8988T (cell line): ENCODE measurements at places on chromosomes 16 and 17.
A peak's percentile ranks its signal among the peaks of the same experiment; 100 is the strongest.

DNA sequence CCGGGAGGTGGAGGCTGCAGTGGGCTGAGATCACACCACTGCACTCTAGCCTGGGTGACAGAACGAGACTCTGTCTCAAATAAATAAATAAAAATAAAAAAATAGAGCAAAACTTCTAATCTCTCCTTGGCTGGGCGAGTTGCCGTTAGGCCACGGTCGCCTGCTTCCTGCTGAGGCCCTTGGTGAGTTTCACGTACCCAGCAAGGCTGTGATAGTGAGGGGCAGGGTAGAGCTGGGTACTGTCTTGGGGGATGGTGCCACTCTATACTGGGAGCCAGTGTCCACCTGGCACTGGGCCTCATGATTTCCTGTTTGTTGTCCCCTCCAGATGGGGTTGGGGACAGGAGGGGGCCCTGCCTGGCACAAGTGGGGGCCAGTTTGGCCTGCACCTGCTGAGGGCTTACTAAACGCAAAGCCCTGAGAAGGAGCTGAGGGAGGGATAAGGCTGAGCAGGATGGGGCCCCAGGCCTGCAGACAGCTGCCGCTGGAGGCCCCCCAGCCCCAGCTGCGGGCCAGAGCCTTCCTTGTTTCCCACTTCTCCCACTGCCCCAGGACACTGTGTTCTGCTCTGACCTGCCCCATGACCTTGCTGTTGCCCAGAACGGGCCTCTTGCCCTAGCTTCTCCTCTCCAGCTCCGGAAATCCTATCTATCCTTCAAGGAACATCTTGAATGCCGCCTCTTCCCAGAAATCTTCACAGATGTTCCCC is 25.4 kb downstream of the GJD3 start:
- DNase-seq, result no peak

DNA sequence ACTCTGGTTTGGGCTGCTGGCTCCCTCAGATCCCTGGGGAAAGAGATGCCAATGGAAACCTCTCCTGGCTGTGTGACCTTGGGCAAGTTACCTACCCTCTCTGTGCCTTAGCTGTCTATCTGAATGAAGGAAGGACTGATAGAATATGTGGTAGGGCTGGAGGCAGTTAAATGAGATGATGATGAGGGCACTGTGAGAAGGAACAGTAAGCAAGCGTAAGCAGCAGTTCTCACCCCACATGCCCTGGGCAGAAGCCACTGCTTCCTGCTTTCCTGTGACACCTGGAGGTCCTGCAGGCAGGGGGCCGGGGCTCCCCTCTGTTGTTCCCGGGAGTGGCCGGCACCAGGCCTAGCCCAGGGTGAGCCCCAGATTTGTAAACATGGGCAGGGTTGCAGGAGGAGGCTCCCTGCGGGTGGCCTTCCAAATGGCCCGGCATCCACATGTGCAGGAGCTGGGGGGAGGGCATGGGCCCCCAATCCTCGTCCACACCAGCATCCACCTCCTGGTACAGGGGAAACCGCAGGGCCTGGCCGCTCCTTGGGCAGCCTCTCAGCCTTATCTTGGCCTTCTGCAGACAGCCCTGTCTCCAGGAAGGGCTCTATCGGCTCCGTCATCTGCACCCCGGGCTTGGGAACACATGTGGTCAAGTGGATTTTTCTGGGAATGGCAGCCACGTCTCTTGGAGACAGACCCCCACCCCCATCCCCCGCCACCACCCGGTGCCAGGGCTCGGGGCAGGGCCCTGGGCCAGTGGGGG is 235.6 kb upstream of the GSE1 start:
- DNase-seq, result no peak

DNA sequence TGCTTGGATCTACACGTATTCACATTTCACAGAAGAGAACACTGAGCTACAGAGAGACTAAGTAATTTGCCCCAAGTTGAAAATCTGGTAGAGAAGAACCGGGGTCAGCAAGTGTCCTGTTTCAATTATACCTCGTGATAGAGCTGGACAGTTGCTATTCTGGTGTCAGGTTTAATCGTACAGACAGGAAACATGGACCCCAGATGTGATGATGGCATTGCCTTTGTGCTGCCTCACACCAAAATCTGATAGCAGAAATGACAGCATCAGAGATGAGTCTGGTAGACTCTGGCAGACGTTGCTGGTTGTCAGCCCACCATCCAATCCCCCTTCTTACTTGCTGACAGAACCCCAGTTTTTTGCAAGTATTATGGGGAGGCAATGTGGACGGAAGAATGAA is 112.1 kb upstream of the FOXF1 start:
- no peak for DNase-seq

DNA sequence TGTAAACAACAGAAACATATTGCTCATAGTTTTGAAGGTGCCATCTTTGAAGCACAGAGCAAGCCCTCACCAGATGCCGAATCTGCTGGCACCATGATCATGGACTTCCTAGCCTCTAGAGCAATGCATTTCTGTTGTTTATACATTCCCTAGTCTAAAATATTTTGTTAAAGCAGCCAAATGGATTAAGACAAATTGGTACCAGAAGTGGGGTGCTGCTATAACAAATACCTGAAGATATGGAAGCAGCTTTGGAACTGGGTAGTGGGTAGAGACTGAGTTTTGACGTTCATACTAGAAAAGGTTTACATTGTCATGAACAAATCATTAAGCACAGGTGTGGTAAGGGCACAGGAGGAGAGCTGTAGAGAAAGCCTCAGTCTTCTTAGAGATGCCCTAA is 13.6 kb downstream of the SGF29 start:
- DNase-seq, result no peak

GRCh38 chr17:69144331-69145255 is 2.9 kb upstream of the ABCA6 start:
- DNase-seq, result no peak

DNA sequence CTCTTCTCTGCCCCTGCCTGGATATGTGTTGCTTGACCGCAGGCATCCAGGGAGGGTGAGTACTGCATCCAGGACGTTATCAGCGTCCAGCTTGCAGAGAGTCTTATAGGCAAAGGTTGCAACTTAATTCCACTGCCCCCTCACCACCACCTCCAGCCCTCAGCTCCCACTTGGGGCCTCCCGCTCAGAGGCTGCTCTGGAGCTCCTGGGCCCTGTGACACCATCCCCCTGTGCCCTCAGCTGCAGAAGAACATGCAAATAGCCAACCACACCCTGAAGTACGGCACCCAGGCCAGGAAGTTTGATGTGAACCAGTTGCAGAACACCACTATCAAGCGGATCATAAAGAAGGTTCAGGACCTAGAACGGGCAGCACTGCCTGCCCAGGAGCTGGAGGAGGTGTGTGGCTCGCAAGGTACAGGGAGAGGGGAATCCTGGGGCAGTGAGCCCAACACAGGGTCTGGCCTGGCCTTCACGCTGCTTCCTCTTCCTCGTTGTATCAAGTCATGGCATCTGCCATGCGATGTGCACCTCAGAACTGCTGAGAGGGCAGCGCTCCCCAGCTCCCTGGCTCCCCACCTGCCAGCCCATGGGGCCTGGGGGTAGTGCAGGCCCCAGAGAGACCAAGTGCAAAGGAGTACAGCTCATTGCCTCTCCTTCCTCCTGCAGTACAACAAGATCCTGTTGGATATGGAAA is 9.6 kb downstream of the ACE start:
- DNase-seq, result no peak

DNA sequence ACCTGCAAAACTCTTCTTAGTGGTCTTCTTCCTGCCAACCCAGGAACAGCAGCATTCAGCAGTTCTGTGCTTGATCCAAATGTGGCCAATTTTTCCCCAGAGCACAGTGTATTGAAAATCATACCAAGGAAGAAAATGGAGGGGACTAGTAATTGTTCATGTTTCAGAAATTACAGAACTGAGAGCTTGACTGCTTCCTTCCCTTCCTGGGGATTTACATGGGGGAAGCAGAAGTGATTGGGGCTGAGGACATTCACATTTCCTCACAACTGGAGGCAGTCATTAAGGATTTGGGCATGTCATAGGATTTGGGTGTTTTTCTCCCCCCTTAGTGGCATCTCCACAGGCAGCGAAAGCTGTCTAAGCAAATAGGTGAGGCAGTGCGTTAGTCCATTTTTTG is 19.7 kb downstream of the CIITA start:
- DNase-seq, result no peak

DNA sequence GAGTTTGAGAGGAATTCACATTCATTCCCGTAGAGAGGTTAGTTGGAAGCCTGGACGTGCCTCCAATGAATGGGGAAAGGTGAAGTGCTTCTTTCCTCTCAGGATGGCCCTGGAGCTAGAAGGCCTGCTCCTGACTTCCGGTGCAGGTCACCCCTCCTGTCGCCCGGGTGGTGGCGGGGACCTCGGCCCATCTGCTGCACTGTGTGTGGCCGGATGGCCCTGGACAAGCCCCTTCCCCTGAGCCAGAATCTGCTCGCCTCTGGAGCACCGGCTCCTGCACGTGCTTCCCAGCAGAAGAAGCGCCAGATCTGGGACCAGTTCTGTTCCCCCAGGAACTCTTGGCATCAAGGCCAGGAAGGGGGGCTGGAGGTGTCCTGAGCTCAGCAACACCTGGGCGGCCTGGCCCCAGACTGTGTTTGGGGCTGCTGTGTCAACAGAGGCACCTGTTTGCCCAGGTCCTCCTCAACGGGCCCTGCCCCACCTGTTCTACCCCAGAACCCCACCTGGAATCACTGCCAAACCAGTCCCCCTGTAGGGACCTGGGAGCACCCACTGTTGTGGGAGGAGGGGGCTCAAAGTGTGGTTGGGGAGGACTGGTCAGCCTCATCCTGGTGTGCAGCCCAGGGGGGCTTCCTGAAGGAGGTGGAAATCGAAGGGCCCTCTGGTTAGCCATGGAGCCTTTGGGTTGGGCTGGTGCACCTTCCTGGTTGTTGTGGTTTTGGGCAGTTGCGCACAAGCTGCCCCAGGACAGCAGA is 5.1 kb upstream of the PERCC1 start:
- peak; percentile 17 for DNase-seq

- no peak for DNase-seq
These were observed 47.0 kb upstream of the GSG1L start for GRCh38 chr16:28110479-28110878.

DNA sequence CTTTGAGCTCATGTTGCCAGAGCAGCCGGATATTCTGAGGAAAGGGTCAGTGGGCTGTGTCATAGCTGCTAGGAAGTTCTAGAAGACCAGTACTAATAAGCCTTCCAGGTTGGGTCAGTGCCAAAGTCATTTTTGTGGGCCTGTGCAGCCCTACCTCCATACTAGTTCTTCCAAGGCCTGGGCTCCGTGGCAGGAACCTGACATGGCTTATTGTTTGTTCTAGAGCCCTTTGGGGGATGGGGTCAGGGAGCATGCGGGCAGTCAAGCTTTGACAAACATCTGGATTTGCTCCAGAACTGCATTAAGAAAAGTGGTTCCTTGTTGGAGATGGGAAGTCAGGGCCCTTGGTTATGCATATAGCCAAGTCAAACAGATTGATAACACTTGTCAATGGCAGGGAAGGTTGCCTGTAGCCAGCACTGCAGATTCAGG is 7.6 kb downstream of the ALKBH5 start:
- no peak for DNase-seq

DNA sequence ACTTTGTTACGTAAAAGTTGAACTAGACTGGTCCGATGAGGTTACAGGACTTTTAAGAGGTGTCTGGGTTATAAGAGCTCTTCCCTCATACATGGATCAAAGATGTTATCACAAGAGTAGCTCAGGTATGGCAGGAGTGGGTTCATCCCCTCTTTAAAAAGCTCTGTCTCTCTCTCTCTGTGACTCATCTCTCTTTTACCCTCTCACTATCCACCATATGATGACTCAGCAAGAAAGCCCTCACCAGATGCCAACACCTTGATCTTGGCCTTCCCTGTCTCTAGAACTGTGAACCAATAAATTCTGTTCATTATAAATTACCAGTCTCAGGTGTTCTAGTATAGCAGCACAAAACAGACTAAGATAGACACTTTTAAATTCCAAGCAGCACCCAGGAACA is 1.9 kb upstream of the CLEC19A start:
- no peak for DNase-seq

- no peak for DNase-seq
These were observed 7.3 kb upstream of the SSTR2 start for GRCh38 chr17:73157521-73157890.

DNA sequence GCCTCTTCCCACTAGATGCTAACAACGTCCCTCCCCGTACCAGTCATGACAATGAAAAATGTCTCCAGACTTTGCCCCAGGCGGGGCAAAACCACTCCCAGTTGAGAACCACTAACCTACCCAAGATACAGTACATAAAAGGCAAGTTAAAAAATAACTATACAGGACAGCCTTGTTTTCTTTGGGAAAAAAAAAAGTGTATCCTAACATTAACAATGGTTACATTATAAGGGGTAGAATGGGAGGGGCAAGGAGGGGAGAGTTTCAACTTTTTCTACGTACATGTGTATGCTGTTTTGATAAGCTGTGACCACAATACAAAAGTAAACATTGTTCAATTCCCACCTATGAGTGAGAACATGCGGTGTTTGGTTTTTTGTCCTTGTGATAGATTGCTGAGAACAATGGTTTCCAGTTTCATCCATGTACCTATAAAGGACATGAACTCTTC is 94.9 kb downstream of the TOX3 start:
- DNase-seq, result no peak

- DNase-seq, result no peak
These were observed 74.9 kb upstream of the GNG13 start for GRCh38 chr16:875182-876040.

- no peak for DNase-seq
These were observed 831.0 kb upstream of the EEF2KMT start for GRCh38 chr16:5928476-5929065.

DNA sequence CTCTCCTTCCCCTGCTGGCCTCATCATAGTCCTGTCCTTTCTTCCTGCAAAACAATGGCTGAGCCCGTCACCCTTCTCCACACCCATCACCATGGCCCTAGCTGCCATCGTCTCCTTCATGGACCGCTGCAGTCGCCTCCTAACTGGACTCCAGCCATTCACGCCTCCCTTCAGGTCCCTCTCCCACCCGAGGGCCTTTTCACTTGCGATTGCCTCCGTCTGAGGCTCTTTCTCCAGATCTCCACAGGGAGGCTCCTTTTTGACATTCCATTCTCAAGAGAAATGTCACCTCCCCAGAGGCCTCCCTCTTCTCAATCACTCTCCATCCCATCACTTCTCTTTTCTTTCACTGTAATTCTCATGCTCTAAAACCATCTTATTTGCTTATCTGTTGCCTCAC is 23.5 kb downstream of the GSG1L start:
- no peak for DNase-seq

DNA sequence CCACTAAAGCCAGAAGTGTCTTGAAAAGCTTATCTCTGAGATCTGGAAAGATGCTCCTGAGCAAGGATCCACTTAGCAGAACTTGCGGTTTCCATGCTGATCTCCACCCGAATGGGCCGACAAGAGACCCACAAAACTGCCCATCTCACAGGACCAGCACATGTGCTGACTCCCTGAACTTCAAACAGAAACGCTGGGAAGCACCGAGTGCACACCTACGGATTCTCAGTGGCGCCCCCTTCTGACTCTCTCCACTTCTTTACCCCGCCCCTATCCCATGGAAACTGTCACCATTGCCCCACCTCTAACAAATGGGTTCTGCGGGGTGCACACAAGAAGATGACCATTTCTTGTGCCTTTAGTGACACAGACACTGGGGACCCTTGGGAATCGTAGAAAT is 21.4 kb downstream of the CDRT4 start:
- DNase-seq, result no peak

GRCh38 chr16:89861648-89862047 is 11.7 kb upstream of the TCF25 start:
- no peak for DNase-seq
